B cell (primary cell): ENCODE measurements at places on chromosomes 2 and 18. TPM values are rescaled to one million over a fixed set of nuclear protein-coding genes. Genes with fewer than 3 reads are reported as not detected.
A peak's percentile ranks its signal among the peaks of the same experiment; 100 is the strongest.

DNA sequence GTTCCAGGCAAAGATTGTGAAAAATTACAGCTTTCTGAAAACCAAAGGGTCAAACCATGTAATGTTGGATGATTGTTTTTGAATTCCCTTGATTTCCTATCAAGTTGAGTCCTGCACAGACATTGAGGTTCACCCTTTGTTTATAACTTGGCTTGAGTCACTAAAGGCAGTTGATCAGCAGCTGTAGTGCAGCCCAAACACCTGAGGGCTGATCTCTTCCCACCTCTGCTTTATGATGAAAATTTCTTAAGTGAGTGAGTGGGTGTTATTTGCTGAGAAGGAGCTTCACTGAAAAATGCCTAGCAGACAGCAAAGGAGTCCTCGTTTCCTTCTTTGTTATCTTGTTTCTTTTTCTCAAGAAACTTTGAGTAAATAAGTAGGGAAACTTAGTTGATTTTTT, 31.9 kb upstream of the BMPR2 start:
- DNase-seq: no peak

DNA sequence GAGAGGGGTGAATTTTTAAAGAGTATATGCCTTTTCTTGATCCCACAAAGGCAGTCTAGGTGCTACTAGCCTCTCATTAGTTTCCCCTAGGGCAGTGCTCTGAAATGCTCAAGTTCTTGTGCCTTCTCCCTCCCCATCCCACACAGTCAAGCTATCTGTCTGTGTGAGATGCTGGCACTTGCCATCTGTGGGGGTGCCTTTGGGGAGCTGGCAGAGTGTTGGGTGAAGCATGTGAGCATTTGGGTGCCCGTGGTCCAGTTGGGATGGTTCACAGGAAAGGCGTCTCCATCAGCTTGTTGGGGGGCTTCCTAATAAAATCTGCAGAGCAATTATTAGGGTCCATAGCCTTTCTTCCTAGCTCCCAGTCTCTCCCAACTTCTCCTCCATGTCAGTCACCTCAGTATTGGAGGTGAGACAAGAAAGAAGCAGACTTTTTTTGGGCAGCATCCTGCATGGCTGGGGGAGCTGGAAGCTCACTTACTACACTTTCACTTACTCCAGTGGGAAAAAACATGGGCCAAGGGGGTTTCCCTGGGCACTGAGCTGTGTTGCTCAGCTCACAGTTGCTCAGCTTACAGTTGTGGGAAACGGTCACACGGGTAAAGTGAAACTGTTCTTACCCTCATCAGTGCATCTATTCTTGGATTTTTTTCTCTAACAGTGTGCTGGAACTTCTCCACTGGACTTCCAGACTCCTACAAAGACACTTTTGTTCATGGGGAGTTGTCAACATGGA, 29.3 kb downstream of the COLEC11 start:
- DNase-seq: no peak

SIX3 gene
- not detected in 2 replicates for total RNA-seq

ALLC gene
- not detected in 2 replicates for total RNA-seq

- peak; percentile 81 for DNase-seq
Observed at GRCh38 chr18:59837586-59837985, 62.2 kb upstream of the PMAIP1 start.

GRCh38 chr18:6484659-6485058, 69.9 kb upstream of the L3MBTL4 start:
- no peak for DNase-seq

SUCLG1 gene
- total RNA-seq: 31.8 and 33.6 TPM in 2 replicates

DAPL1 gene
- total RNA-seq: not detected in 2 replicates

GRCh38 chr2:86293612-86294011, 43.8 kb downstream of the REEP1 start:
- no peak for DNase-seq

ALK gene
- total RNA-seq: not detected in 2 replicates

NPPC gene
- total RNA-seq: 0.70 and 0.71 TPM in 2 replicates

GRCh38 chr2:232088771-232089170, 127.3 kb downstream of the DIS3L2 start:
- DNase-seq: no peak

GRCh38 chr2:151363709-151364108, 6.3 kb downstream of the TNFAIP6 start:
- DNase-seq: peak; percentile 30

- DNase-seq: no peak
Observed at GRCh38 chr18:56902653-56903052, 244.2 kb upstream of the BOD1L2 start.

DNA sequence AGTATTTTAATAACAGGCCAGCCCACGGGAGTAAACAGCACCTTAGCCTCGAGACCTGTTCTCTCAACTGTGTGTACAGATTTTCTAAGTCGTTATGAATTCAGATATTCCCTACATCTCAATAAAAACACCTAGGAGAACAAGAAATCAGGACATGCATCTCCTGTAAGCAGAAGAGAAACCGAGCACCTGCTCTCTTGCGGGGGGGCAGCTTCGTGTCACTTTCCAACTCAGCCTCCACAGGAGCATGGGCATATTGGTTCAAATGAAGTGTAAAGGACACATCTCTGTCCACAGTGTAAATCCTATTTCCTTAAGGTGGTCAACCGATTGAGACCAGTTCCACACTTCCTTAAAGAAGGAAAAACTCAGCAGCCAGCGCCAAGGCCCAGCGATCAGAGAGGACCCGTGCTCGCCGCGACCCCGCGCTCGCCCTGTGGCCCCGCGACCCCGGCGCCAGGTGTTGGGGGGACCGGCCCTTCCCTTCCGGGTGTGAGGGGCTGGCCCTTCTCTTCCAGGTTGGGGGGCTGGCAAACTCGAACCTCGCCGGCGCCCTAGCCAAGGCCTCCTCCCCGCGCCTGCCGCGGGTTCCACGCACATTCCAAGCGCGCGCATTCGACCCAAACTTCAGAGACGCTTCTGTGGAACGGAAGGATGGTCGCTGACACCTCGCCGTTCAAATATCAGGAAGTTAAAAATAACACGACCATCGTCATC, 652 bp downstream of the SH3YL1 start:
- DNase-seq: peak; percentile 24

TXNDC2 gene
- 0.22 and 0.73 TPM in 2 replicates for total RNA-seq
